ENCODE measurements at places on chromosomes 5 and 9.

DNA sequence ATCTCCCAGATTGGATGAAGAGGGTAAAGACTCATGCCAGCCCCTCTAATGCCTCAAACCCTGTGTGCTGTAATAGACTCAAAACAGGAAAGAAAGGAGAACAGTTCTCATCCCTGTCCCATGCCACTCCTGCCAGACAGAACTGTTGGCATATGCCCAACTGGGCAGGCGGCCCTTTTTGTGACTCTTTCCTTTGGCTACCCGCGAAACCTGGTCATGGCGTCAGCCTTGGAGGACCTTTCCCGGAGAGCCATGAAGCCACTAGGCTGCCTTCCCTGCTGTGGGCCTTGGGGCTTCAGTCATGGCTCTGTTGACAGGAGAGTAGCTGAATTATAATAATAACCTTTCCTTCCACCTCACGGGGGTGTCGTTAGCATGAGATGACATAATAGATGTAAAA is 75.9 kb upstream of the SEMA6A start:
- DNase-seq: no peak

DNA sequence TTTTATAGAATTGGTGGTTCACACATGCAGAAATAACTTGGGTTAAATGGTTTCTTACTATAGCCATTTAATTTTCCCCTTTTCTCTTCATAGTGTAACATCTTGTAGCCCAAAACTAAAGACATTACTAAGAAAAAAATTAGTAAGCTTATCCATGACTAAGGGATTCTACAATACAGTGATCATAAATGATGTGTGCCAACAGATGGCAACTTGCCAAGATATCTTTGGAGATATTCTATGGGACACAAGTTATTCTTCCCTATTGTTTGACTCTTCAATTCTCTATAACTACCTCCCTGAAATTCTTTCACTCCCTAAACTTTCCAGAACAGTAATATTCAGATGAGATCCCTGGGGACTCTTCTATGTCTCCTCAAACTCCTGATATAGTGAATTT is 580.6 kb downstream of the PTPRD start:
- no peak for DNase-seq

DNA sequence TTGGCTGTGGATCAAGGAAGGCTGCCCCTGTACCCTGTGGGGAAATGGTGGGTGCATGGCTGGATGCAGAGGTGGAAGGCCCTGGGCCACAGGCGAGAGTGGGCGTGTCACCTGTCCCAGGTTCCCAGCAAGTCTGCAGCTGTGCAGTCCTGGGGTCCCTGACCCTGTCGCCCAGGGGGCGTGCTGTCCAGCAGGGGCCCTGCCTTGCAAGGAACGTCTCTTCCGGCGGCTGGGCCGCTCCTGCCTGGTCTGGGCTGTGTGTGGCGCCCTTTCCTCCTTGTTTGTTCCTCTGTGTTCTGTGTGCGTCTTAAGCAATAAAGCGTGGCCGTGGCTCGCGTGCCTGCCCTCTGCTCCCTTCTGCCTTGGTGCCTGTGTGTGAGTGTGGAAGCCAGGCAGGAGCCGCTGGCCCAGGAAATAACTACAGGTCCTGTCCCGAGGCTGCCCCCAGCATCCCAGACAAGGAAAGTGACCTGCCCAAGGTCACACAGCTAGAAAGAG is 8.4 kb downstream of the SLC2A6 start:
- DNase-seq: no peak

- DNase-seq: peak; percentile 76
Observed at GRCh38 chr9:108444400-108445358, 411.1 kb downstream of the ACTL7B start.

DNA sequence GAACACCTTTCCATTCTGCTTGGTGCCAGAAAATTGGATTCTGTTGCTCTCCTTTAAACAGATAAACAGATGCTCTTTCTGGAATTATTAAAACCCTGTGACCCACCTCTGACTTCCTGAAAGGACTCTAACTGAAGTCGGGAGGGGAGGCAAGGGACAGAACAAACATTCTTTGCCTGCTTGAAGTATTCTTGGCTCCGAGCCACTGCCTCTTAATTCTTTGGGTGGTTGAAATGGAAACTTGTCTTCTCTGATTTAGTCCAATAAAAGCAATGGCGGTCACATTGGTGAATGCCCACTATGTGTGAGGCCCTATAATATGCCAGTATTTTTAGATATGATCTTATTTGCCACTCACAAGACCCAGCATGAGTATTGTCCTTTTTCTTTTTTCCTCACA is 236.8 kb downstream of the SLIT3 start:
- peak; percentile 87 for DNase-seq

DNA sequence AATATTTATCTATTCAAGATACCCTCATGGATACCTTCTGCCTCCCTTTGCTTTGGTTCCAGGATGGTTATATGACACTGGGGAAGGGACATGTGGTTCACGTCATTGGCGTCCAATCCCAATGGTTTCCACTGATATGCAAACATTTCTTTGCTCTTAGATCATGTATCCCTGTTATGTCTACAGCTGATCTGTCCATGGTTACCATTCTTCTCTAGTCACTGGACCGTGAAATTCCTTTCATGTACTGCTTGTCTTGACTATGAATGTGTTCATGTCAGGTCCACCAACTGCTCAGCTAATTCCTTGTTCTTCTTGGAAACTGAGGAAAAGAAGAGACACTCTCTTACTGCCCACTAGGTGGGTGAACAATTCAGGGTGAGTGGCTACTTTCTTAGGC is 391.1 kb upstream of the ZNF608 start:
- no peak for DNase-seq

DNA sequence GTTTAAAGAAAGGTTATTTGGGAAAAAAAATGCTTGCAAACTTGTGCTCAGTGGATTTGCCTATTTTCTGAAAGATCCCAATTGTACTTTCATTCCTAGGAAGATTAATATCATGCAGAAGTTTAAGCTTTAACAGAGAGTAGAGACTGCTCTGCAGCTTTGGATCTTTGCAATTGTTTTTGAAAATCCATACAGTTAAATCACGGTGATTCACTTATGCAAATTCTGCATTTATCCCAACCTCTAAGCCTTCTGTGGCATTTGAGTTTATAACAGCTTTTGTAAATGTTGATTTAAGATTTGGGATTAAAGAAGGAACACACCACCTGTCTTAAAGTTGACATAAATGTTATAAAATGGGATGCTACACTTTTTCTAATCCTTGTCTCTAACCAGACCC is 134.4 kb downstream of the EBF1 start:
- DNase-seq: no peak

DNA sequence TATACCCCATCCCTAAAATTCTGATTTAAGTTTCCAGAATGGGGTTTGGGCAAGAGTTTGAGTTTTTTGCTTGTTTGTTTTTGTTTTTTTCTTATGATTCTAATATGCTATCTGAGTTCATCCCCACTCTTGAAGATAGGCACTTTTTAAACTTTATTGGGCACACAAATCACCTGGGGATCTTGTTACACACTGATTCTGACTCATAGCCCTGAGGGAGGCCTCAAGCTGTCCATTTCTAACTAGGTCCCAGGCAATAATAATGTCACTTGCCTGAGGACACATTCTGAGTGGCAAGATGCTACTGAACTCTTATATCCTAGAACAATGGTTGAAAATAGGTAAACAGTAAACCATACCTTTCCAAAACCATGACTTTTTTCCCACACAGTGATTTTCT is 22.8 kb upstream of the ABLIM3 start:
- DNase-seq: no peak
